ENCODE measurements at places on chromosomes 11 and 22. TPM values are rescaled to one million over a fixed set of nuclear protein-coding genes. Genes with fewer than 3 reads are reported as not detected.

The C1QTNF5 gene
- total RNA-seq: 72.1 TPM

The GDPD4 gene
- total RNA-seq: not detected

The MGAT3 gene
- total RNA-seq: not detected

The SERPING1 gene
- 4.1 TPM for total RNA-seq

The ZNF280B gene
- 3.6 TPM for total RNA-seq

The NCAPH2 gene
- total RNA-seq: 21.6 TPM

The FAM180B gene
- 2.8 TPM for total RNA-seq

The TRIM34 gene
- total RNA-seq: 4.4 TPM

The RAD9A gene
- total RNA-seq: 5.5 TPM

The B3GAT1 gene
- not detected for total RNA-seq

The SORL1 gene
- total RNA-seq: 0.21 TPM

The PNPLA3 gene
- total RNA-seq: 34.5 TPM

The ANO3 gene
- total RNA-seq: not detected

The TRABD gene
- total RNA-seq: 26.3 TPM

The UBASH3B gene
- total RNA-seq: 13.1 TPM

The HSD17B12 gene
- total RNA-seq: 82.2 TPM

The TNRC6B gene
- 34.7 TPM for total RNA-seq

The VWCE gene
- 2.7 TPM for total RNA-seq

The CYTH4 gene
- not detected for total RNA-seq

The VSIG2 gene
- not detected for total RNA-seq

The OR5M10 gene
- total RNA-seq: not detected

The WT1 gene
- not detected for total RNA-seq

The BID gene
- 44.6 TPM for total RNA-seq

The CWC15 gene
- total RNA-seq: 46.0 TPM

The HOATZ gene
- total RNA-seq: not detected

The TSPAN18 gene
- total RNA-seq: 1.8 TPM

The SLC5A4 gene
- total RNA-seq: not detected

The DLG2 gene
- total RNA-seq: 9.5 TPM

The MMP13 gene
- not detected for total RNA-seq

The LYVE1 gene
- total RNA-seq: not detected

The MUC2 gene
- total RNA-seq: not detected

The TRIM6 gene
- total RNA-seq: 0.40 TPM

The ABCG4 gene
- 0.16 TPM for total RNA-seq

The PGGHG gene
- total RNA-seq: 8.2 TPM

The GLB1L3 gene
- not detected for total RNA-seq

The MAP6 gene
- 0.05 TPM for total RNA-seq

The TMPRSS6 gene
- not detected for total RNA-seq

The APOBEC3B gene
- 0.21 TPM for total RNA-seq

The MRGPRE gene
- total RNA-seq: not detected

The CCDC73 gene
- not detected for total RNA-seq

The OR5A1 gene
- total RNA-seq: not detected

The MPZL2 gene
- not detected for total RNA-seq

The DDTL gene
- total RNA-seq: not detected

The KRTAP5-2 gene
- total RNA-seq: not detected

The PIK3IP1 gene
- total RNA-seq: 10.9 TPM

The KCNK4 gene
- not detected for total RNA-seq

The LUZP2 gene
- not detected for total RNA-seq

The NKAPD1 gene
- total RNA-seq: 29.3 TPM

Measured in myocyte (in vitro differentiated cells).